Right ventricle myocardium superior (tissue), 1 donor: ENCODE measurements at places on chromosomes 6 and 20.

DNA sequence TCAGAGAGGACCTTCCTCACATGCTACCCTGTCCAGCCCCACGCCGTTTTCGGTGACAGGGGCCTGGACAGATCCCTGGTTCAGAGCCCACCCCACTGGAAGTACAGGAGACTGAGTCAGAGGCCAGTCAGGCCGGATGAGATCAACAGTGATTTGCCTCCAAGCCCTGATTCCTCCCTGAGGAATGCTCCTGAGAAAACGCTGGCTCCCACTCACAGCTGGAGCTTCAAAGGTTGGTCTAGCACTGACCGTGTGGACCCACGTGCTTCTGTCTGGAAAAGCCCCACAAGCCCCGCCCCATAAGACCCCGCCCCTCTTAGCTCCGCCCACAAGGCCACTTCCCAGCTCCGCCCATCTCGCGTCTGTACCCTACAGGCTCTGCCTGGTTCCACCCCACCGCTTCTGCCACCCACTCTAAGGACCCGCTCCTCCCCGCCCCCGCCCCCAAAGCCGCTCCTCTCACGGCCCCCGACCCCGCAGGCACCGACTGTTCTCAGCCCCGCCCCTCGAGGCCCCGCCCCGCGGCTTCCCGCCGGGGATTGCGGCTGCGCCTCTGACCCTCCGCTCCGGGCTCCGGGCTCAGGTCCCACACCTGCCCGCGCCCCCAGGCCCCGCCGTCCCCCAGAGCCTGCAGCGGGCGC lies 64.9 kb upstream of the BHLHE23 start:
- DNase-seq, result peak; percentile 12

DNA sequence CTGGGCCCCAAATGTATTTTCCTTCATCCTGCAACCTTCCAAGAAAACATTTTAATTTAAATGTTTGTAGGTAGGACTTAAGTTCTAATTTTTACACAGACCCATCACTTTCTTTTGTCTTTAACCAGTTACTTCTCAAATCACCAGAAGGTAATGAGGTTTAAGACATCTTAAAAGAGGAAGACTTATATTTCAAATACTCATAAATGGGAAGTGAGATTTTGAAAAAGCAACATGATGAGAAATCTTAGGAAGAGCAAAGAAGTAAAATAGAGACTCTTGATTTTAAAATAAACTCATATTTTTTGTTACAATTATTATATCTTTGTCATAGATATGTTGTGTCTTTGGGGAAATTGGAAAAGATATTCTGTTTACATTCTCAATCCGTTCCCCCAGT lies 82.3 kb downstream of the SYNE1 start:
- no peak for DNase-seq

DNA sequence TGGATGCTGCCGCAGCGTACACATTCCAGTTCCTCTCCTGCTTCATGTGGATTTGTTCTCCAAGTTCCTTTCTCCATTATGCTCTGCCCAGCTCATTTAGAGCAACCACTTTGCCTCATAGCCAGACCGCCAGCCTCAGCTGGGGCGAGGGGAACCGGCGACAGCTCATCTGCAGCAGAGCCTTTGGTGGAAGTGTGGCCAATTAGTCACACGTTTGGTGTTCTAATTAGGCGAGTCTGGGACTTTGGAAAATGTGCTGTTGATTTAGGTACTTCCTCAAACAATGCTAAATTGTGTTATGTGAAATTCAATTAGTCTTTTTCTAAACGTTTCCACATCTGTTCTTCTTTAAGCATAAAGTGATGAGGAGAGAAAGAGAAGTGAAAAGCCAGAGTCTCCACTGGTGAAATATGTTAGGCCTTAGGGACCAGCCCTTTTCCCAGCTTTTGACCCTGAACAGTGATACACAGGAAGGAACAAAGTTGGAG lies 217.9 kb downstream of the TBX18 start:
- peak; percentile 40 for DNase-seq

GRCh38 chr6:43311666-43312065 lies 3.0 kb upstream of the CRIP3 start:
- DNase-seq, result no peak
